ENCODE measurements at places on chromosomes 3 and 15.

DNA sequence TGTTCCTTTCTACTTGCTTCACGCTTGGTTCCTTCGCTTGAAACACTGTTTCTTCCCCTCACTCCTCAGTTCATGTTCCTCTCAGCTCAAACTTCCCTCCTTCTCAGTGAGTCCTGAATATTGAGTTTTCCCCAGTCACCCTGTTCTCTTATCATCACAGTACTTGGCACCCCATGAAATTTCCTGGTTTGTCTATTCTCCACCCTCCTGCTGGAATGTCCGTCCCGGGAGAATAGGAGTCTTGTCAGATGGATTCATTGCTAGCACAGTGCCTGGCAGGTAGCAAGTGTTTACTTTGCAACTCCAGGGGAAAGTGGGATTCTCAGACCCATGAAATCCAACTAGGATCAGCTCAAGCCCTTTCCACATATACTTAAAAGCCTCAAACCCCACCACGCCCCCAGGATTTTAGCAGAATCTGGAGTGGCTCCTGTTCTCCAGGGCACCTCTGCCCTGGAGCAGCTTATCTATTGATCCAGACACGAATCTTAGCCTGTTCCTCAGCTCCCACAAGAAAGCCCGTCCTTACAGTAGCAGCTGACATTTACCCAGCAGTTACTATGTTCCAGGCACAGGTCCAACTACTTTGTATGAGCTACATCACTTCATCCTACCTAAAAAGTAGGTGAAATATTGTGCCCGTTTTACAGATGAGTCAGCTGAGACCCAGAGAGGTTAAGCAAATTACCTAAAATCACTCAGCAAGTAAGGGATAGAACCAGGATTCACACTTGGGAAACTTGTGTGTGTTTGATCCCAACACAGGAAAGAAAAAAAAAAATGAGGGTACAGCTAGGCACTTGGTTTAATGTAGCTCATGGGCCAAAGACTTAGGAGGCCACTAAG, 36.8 kb upstream of the MAP3K13 start:
- DNase-seq: no peak

DNA sequence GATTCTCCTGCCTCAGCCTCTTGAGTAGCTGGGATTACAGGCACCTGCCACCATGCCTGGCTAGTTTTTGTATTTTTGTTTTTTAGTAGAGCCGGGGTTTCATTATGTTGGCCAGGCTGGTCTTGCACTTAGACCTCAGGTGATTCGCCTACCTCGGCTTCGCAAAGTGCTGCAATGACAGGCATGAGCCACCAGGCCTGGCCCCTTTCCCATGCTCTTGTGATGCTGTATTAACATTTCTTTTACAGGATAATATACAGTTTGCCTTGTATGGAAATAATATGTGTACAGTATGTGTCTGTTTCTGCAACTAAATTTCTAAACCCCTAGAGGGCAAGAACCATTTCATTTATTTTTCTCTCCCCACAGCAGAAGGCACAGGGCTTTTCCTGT, 37.8 kb downstream of the SCG5 start:
- DNase-seq: no peak

DNA sequence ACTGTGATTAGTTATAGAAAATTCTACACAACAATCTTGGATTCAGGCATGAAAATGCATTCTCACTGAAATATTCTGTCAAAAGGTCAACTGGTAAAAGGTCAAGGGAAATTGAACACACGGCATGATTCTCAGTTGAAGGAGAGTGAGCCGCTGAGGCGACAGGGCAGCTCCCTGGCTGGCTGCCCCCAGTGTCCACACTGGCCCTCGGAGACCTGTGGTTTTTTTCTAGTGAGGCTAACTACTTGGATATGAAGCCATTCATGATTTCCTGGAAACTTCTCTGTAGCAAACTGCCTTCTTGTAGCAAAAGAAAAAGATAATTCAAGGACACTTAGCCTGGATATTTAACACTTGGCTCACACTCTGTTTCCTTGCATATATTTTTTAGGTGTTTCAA, 37.2 kb downstream of the AADACL2 start:
- no peak for DNase-seq

- no peak for DNase-seq
Measured at GRCh38 chr3:131050001-131050400, 23.3 kb downstream of the NEK11 start.

DNA sequence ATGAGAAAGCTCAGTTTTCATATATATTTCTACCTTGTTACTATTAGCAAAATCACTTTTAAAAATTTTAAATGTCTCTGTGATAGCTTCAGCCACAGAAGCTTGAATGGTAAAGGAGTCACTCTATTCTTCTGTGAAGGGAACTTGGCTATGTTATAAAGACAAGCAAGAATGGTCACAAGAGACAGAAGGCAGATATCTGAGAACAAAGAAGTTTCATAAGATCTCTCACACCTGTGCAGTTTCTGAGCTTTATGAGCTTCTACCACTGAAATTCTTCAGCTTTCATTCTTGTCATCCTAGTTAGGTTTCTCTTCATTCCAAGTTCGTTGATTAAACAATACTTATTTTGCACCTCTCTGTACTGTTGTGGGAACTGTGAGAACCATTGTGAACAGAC, 853.4 kb downstream of the IGSF11 start:
- no peak for DNase-seq

DNA sequence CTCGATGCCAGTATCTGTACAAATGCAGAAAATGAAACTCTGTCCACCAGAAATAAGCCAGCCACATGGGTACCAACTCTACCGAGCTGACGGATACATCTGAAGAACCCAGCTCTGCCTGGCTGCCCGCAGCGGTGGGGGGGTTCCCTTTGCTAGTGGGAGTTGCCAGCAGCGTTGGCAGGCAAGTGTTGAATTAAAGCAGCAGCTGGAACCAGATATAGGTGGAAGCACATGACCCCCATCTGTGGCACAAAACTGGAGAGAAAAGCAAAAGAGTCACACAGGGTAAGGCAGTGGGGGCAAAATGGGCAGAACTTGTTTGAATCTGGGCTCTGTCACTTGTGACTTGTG, 17.9 kb downstream of the CRYGS start:
- peak; percentile 52 for DNase-seq

DNA sequence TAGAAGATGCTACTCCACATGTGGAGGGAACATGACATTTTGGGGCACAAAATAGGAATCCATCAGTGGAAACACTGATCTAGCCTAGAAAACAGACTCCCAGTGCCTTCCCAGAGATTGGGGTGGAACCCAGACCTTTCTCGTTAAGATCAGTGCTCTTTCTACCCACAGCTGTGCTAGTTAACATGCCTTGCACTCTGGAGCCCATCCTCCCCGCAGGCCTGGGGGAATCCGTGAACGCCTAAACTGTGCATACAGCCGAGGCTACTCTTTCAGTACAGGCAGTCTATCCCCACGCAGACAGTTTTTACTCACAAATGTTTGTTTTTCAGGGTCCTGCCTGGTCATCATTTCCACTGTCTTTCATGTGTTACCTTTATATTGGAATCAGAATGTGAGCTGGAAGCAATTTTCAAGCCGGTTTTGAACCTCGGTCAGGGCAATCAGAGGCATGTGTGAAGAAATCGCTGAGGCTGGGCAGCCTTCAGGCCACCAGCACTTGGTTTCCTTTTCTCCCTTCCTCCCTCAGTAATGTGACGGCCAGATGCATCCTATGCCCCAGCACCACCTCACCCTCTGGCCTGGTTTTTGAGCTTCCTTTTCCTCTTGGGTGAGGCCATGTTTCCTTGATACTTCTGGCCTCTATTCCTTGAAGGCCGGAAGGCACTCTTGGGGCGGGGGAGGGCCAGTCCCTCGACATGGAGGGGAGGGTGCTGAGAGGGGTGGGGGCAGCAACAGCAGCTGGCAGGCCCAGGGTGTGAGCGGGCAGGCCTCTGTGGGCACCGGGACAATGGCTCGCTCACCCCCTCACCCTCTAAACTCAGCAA, 123.6 kb upstream of the GALNT15 start:
- DNase-seq: no peak

DNA sequence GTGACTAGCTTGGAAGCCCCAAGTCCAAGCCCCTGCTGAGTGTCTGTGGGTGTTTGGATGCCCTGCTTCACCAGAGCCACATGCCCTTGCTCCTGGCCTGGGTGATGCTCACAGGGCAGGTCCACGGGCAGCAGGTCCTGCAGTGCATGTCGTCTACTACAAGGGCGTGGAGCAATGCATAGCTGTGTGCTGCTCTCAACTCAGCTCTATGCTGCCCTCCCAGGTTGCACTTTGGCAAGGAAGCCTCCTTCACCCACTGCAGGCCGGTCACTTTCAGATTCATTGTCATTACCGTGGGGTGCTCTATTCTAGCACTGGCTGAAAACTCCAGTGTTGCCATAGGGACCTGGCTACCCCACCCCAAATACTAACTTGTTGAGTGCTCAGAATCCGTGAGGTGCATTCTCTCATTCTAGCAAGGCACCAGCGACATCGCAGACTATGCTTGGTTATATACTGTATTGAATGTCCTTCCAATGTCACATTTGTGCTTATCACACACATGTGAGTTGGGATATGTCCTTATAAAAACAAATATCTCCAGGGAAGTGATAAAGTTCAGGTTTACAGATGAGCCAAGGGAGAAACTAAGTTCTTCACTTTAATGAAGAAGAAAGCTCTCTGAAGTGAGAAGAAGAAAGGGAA, 51.8 kb downstream of the GRAMD1C start:
- DNase-seq: no peak

GRCh38 chr15:90114451-90114901, 12.2 kb upstream of the IDH2 start:
- no peak for DNase-seq

DNA sequence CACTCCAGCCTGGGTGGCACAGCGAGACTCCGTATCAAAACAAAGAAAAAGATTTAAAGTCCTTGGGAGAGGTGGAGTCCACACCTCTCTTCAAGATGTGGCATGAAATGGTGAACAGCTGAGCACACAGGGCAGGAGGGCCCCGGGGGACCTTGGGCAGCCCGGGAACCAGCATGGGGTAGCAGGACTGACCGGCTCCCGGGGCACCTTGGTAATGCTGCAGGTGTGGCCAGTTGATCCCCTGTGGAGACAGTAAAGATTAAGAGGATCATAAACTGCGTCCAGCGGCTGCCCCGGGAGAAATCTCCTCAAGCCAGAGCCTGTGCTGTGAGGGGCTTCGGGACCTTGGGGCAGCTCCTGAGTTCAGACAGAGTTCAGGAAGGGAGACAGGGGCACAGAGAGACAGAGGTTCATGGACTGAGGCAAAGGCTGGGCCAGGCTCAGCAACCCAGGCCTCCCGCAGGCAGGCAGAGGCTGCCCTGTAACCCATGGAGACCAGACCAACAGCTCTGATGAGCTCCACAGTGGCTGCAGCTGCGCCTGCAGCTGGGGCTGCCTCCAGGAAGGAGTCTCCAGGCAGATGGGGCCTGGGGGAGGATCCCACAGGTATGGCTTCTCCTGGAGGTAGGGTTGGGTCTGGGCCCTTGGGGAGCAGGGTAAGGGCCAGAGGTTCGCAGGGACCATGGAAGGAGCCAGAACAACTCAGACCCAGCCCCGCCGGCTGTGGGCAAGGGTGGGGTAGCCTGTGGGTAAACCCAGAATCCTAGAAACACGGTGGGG, at the start of gene NR2E3:
Gene NR2E3, plus strand, starts transcription at position 299 of the 780 bp plus-strand sequence. Its CDS starts 190 bp downstream, at position 489.
- no peak for DNase-seq

DNA sequence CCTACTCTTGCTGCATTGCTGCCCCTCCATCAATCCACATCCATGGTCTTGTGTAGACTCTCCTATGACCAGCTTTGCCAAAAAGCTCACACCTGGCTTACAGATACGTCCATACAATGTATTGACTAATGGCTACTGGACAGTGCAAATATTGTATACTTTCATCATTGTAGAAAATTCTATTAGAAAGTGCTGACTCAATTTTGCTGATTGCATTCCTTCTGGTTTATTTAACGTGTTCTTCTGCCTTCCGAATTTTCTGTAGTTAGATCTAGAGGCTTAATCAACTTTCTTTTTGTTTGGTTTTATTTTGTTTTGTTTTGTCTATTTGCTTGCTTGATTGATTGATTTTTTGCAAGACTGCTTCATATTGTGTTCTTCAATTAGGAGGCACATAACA, 29.8 kb upstream of the CNOT10 start:
- no peak for DNase-seq

DNA sequence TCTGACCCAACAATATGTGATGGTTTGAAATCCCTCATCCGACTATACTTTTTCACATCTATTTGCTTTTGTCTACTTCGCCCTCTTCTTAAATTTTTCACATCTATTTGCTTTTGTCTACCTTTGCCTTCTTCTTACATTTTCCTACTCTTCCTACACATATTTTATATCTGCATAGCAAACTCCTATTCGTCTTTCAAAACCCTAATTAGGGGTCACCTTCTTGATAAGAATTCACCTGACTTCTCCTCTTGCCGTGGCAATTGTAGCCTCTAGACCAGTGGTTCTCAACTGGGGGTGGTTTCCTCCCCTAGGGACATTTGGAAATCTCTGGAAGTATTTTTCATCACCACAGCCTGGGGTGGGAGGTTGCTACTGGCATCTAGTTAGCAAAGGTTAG, 607.4 kb downstream of the NTRK3 start:
- DNase-seq: no peak

- DNase-seq: no peak
Measured at GRCh38 chr3:157204880-157205279, 44.9 kb upstream of the CCNL1 start.

GRCh38 chr3:47512416-47513124, 942 bp downstream of the ELP6 start:
- DNase-seq: no peak

GRCh38 chr3:8560366-8561007, 58.9 kb downstream of the LMCD1 start:
- DNase-seq: no peak

DNA sequence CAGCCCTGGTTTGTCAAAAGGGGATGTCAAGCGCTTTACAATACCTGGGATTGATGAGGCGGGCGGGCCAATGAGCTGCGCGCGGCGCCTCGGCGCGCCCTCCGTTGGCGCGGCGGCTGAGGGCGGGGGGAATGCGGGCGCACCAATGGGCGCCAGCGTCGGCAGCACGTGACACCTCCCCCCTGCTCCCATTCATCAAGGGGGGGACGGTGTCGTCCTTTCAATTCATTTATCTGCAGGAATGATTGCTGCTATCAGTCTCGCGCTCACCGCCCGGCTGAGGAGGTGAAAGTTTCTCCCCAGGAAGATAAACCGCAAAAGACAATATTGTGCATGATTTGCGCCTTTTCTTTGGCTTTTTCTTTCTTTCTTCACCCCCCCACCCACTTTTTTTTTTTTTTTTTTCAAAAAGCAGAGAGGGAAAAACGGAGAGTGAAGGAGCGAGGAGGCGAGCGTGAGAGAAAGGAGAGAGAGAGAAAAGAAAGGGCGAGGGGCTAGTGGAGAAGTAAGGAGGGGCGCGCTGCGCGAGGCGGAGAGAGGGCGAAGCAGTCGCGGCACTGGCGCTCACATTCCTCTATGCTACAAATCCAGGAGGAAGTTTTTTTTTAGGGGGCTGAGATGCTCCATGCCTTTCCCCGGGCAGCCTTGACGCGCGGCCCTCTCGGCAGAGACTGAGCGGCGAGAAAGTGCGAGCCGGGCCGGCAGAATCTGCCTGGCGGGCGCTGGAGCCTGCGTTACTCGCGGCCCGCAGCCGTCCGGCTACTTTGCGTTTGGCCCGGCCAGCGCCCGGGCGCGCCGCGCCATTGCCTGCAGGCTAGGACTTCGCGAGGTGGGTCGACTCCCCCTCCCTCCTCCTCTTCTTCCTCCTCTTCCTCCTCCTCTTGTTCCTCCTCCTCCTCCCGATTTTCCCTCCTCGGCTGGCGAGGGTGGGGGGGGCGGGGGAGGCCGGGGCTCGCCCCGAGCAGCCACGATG, at the start of gene ZIC1:
Gene ZIC1, plus strand, starts transcription at position 223 of the 973 bp plus-strand sequence. Its CDS starts 748 bp downstream, at position 971.
- DNase-seq: no peak

- DNase-seq: no peak
Measured at GRCh38 chr15:50315814-50316630, 39.0 kb downstream of the GABPB1 start.

- DNase-seq: no peak
Measured at GRCh38 chr3:109191421-109191820, 54.9 kb downstream of the C3orf85 start.

Measured in CD4-positive, alpha-beta T cell treated with Interferon gamma for 1 hour (primary cell).